Gastroesophageal sphincter (tissue), 4 donors: ENCODE measurements at places on chromosomes 12 and 14. TPM values are rescaled to one million over a fixed set of nuclear protein-coding genes. Genes with fewer than 3 reads are reported as not detected.

DNA sequence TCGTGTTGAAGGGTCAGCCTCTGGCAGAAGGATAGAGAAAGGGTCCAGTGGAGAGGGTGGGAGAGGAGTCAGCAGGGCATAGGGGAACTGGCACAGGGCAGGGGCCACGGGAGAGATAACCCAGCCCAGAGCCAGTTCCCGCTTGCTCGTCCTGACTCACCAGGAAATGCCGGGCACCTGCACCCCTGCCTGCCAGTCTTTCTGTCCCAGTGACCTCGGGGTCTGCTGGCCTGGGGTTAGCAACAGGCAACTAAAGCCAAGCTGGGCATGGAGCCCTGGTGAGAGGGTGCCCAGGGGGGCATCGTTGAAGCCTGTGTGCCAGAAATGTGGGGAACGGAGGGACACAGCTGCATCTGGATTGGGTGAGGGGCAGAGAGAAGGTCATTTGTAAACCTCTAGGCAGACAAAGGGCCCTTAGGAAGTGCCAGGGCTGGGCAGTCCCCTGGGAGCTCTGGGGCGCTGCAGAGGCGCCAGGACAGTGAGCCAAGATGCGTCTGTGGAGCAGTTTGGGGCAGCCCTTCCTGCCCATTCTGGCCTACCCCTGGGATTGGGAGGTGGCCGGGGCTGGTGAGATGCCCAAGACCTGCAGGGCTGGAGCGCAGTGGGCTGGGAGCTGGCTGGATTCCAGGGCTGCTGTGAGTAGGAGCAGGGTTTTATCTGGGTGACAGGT lies 5.5 kb downstream of the TNFAIP2 start:
- H3K27ac ChIP-seq = peak overlapping the region; percentile 24
- H3K4me1 ChIP-seq = peaks cover 38% of the 10 kb centered on the region
- H3K36me3 ChIP-seq = no peaks in the 10 kb centered on the region
- no peak overlapping the region for H3K4me3 ChIP-seq

- no peak for ATAC-seq
- no peak overlapping the region for H3K4me3 ChIP-seq
- H3K36me3 ChIP-seq = no peaks in the 10 kb centered on the region
- H3K27me3 ChIP-seq = no peaks in the 10 kb centered on the region
- no peaks in the 10 kb centered on the region for H3K4me1 ChIP-seq
- no peak overlapping the region for H3K27ac ChIP-seq
Observed at GRCh38 chr14:37482428-37482827, 112.6 kb downstream of the FOXA1 start.

FAM181A gene
- total RNA-seq = not detected

DNA sequence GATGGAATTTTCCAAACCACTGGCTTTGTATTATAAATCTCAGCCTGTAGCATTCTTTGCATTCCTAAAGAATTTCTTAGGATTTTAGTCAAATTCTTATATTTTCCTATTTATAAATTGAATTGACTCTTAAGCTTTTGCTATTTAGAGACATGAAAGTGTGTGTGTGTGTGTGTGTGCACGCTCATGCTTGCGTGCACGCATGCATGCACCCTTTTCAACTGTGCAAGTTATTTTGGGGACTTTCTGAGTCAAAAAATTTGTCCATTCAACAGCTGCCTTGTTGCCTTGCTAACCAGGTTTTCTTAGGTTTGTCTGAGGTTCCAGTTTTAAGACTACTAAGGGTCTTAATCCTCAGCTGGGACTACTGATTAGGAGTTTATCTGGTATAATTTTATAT lies 42.6 kb downstream of the GPATCH2L start:
- no peaks in the 10 kb centered on the region for H3K27me3 ChIP-seq
- H3K4me3 ChIP-seq = no peak overlapping the region
- H3K4me1 ChIP-seq = no peaks in the 10 kb centered on the region
- no peaks in the 10 kb centered on the region for H3K36me3 ChIP-seq

DNA sequence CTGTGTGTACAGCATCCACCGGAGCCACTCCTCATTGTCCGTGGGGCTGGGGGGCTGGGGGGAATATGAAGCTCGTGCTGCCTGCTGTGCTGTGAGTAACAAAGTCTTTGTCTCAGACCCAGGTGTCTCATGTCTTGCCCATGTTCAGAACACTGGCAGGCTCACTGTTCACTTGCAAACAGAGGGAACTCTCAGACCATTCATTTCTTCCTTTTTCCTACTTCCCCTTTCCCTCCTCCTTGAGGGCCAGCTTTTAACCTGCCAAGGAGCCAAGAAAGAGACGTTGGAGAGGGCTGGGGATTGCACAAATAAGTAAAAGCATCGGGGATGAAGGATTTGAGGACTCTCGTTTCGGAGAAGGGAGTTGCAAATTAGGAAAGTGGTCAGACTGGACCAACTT lies 21.6 kb downstream of the GPR132 start:
- no peak for ATAC-seq
- H3K27me3 ChIP-seq = no peaks in the 10 kb centered on the region
- no peak overlapping the region for H3K27ac ChIP-seq
- H3K36me3 ChIP-seq = no peaks in the 10 kb centered on the region

GRCh38 chr12:7612851-7613250 lies 52.9 kb downstream of the APOBEC1 start:
- no peak overlapping the region for H3K27ac ChIP-seq
- H3K27me3 ChIP-seq = no peaks in the 10 kb centered on the region
- no peak overlapping the region for H3K4me3 ChIP-seq
- H3K4me1 ChIP-seq = no peaks in the 10 kb centered on the region

DNA sequence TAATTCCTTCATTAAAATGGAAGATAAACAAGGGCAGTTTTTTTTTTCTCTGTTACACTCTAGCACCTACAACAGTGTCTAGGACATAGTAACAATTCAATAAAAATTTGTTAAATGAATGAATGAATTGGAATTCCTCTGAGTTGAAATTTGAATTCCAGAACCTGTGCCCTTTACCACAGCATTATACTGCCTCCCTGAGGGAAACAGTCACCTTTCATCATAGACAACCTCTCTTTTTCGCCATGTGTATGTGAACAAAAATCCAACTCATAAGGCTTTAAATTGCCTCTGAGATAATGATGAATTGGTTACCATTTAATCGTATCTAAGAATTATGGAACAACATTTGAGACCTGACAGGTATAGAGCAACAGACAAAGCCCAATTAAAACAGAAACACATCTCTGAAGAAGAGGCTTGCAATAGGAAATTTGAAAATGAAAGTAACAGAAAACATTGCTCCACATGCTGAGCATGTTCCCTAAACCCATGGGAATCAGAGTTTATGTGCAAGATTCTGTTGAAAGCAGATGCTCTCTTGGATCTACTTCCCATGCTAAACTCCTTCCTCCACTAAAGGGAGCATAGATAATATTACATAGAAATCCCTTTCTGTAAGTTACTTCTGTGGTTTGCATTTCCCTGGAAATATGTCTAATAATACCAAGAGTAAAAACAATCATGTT lies 657.8 kb downstream of the GALC start:
- no peak overlapping the region for H3K4me3 ChIP-seq
- no peak overlapping the region for H3K27ac ChIP-seq
- no peak for ATAC-seq
- H3K4me1 ChIP-seq = no peaks in the 10 kb centered on the region

DNA sequence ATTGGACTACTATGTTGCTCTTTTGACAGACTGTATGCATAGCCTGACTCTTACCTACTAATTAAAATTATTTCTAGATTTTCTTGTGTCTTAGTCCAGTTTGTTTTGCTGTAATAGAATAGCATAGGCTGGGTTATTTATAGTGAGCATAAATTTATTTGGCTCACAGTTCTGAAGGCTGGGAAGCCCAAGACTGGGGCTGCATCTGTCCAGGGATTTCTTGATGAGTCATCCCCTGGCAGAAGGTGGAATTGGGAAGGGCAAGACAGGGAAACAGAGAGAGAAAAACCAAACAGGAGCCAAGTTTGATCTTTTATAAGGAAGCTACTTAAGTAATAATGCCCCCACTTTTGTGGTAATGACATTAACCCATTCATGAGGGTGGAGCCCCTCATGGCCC lies 759.2 kb upstream of the LRFN5 start:
- no peaks in the 10 kb centered on the region for H3K4me1 ChIP-seq
- no peak overlapping the region for H3K27ac ChIP-seq

GRCh38 chr14:71988939-71989338 lies 56.7 kb downstream of the RGS6 start:
- no peaks in the 10 kb centered on the region for H3K36me3 ChIP-seq
- no peaks in the 10 kb centered on the region for H3K27me3 ChIP-seq

DNA sequence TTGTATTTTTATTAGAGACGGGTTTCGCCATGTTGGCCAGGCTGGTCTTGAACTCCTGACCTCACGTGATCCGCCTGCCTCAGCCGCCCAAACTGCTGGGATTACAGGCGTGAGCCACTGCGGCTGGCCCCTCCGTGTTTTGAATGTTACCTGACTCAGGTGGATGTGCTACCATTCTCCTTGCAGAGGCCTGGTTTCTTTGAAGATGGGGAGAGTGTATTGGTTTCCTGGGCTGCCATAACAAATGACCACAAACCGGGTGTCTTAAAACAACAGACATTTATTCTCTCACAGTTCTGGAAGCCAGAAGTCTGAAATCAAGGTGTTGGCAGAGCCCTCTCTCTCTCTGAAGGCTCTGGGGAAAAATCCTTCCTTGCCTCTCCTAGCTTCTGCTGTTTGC lies 98.0 kb downstream of the IRF2BPL start:
- H3K4me1 ChIP-seq = peaks cover 13% of the 10 kb centered on the region
- H3K4me3 ChIP-seq = no peak overlapping the region
- no peak for ATAC-seq
- no peak overlapping the region for H3K27ac ChIP-seq
- no peaks in the 10 kb centered on the region for H3K36me3 ChIP-seq

GRCh38 chr12:94762259-94762942 lies 112.0 kb upstream of the TMCC3 start:
- H3K27me3 ChIP-seq = no peaks in the 10 kb centered on the region
- H3K4me3 ChIP-seq = no peak overlapping the region
- peaks cover 3% of the 10 kb centered on the region for H3K4me1 ChIP-seq
- H3K36me3 ChIP-seq = no peaks in the 10 kb centered on the region
- ATAC-seq = no peak

DEGS2 gene
- 0.47 TPM for total RNA-seq

NGB gene
- total RNA-seq = 1.2 TPM

DNA sequence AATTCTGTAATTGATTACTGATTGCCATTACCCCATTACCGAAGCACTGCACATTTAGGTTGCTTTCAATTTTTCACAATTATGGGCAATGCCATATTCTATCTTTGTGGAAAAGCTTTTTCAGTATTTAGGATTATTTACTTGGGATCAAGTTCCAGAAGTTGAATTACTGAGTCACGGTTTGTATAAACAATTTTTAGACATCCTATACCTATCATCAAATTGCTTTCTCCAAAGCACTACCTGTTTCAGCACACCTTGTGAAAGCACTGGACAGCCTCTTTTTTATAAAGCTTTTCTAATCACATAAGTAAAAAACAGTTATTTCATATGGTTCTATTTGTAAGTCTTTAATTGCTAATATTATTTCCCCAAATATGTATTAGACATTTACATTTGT lies 221.5 kb upstream of the CAND1 start:
- H3K4me3 ChIP-seq = no peak overlapping the region
- H3K27ac ChIP-seq = no peak overlapping the region
- H3K27me3 ChIP-seq = no peaks in the 10 kb centered on the region
- no peak for ATAC-seq

KRT71 gene
- not detected for total RNA-seq

GRCh38 chr12:124210991-124211577 lies 83.8 kb upstream of the RFLNA start:
- H3K27ac ChIP-seq = no peak overlapping the region
- no peak for ATAC-seq
- no peak overlapping the region for H3K4me3 ChIP-seq
- no peaks in the 10 kb centered on the region for H3K36me3 ChIP-seq
- H3K27me3 ChIP-seq = no peaks in the 10 kb centered on the region

DNA sequence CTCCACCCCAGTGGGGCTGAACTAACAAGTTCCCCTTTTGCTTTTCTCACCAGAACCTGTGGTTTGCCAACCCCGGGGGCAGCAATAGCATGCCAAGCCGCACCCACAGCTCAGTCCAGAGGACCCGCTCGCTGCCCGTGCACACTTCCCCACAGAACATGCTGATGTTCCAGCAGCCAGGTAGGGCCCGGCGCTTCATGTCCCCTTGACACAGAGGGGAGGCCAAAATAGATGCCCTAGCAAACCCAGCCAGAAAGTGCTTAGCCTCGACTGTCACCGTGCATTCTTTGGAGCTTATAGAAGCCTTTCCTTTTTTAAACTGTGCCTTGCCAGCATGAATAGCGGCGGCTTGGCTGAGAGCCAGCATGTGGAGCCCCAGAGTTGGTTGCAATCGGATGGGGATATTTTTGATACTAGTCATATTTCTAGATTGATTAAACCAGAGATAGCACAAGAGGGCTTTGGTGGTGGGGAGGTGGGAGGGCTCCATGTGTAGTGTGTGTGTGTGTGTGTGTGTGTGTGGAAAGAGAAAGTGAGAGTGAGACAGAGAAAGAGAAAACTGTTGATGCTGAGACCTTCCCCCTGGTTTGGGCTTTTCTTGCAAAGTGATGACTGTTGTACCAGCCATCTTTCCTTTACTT lies 126.1 kb downstream of the GCH1 start:
- ATAC-seq = no peak
- H3K4me1 ChIP-seq = peaks cover 53% of the 10 kb centered on the region
- H3K36me3 ChIP-seq = no peaks in the 10 kb centered on the region

C12orf54 gene
- total RNA-seq = not detected

- H3K27ac ChIP-seq = no peak overlapping the region
- no peaks in the 10 kb centered on the region for H3K36me3 ChIP-seq
- ATAC-seq = no peak
- no peaks in the 10 kb centered on the region for H3K27me3 ChIP-seq
- no peaks in the 10 kb centered on the region for H3K4me1 ChIP-seq
Observed at GRCh38 chr12:125003021-125003420, 9.6 kb downstream of the BRI3BP start.

TESPA1 gene
- 0.17 TPM for total RNA-seq

DNA sequence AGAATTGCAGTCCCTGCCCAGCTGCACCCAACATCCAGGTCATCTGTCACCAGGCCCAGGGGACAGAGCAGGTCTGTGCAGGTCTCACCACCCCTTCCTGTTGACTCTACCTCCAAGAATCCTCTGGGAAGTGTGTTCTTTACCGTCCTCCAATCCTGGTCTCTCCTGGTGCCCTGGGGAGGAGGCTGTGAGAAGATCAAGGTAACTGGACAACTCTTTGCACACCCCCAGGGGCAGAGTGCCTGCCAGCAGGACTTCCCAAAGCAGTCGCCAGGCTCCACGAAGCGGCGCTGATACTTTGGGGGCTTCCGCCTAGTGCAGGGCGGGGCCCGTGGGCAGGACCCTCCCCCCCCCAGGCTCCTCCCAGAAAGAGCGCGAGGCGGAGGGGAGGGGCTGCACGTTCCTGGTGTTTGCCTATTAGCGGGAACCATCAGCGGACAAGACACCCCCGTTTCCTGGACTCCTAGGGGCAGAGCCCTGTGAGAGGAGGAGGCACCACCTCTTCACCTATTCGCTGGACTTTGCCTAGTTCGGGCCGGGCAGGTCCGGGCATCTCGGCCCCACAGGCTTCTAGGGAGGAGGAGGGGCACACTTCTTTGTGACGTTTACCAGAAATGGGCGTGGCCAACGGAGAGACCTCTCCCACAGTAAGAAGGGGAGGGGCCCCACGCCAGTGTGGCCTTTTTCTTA lies 918.0 kb downstream of the AACS start:
- H3K36me3 ChIP-seq = no peaks in the 10 kb centered on the region
- H3K27ac ChIP-seq = no peak overlapping the region
- H3K4me1 ChIP-seq = peaks cover 4% of the 10 kb centered on the region
- H3K4me3 ChIP-seq = peak overlapping the region; percentile 46
- ATAC-seq = peak; percentile 79
- H3K27me3 ChIP-seq = peaks cover 17% of the 10 kb centered on the region

- H3K4me3 ChIP-seq = no peak overlapping the region
- no peak for ATAC-seq
- no peaks in the 10 kb centered on the region for H3K36me3 ChIP-seq
- H3K27me3 ChIP-seq = peaks cover 10% of the 10 kb centered on the region
Observed at GRCh38 chr14:56715938-56716337, 94.3 kb downstream of the OTX2 start.

CCDC197 gene
- total RNA-seq = not detected
